Stimulated activated CD4-positive, alpha-beta T cell treated with anti-CD3 and anti-CD28 coated beads, Interleukin-4, amount 100 ng/mL, for 24 hours (primary cell): ENCODE measurements at places on chromosomes 11 and 22.

- no peak for DNase-seq
Measured at GRCh38 chr11:82146789-82147188, 586.9 kb downstream of the FAM181B start.

- DNase-seq = no peak
Measured at GRCh38 chr11:120756931-120757330, 245.4 kb downstream of the GRIK4 start.

DNA sequence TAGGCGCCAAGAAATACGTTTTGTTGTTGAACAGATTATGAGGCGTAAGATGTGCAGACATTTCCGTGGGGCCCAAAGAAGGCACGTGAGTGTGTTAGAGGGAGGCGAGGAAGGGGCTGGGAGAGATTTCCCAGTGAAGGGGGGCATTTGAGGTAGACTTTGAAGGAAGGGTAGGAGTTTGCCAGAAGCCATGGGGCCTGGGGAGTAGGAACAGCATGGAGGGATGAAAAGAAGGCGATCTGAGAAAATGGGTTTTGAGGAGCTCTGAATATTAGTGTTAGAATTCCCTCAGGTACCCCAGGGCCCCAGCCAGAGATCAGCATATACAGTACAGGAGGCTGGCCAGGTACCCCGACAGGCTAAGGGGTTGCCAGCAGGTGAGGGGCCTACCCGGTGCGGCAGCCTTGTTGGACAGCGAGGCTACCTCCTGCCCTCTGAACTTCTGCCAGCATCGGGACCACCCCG lies 414 bp upstream of the MIEF1 start:
- no peak for DNase-seq

DNA sequence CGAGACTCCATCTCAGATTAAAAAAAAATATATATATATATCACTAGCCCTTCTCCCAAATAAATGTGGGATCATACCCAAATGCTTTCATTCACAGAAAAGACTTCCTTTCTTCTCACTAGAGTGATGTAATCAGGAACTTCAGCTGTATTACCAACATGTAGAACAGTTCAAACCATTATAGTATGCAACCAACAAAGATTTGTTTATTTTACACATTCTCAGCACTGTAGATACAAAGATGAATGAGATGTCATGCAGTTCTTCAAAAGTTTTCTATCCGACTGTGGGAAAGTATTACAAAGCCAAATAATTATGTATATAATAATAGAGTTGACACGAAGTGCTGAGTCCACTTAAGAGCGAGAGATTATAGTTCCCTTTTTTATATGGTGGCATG lies 22.2 kb upstream of the ZNF143 start:
- no peak for DNase-seq

- DNase-seq = no peak
Measured at GRCh38 chr11:71178076-71178475, 74.3 kb downstream of the SHANK2 start.

DNA sequence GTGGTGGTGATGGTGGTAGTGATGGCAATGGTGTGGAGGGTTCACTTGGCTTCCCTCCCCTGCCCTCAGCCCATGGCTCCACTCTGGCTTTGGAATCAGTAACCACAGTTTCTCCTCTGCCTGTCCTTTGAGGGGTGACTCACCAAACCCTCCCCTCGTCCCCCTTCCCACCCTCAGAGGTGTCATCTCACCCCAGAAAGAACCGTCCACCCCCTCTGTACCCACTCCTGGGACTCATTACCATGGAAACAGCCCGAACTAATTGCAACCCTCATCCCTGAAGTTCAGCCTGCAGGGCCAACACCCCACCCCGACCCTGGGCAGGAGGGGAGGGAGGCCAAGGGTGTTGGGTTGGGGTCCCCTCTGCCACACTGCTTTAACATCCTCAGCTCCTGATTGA lies 26.6 kb downstream of the PHLDB1 start:
- no peak for DNase-seq

- no peak for DNase-seq
Measured at GRCh38 chr11:70689764-70690163, 291.4 kb downstream of the CTTN start.

GRCh38 chr11:124081483-124081882 lies 33.8 kb upstream of the VWA5A start:
- DNase-seq = no peak

- no peak for DNase-seq
Measured at GRCh38 chr11:36186340-36187175, 102.7 kb downstream of the COMMD9 start.

DNA sequence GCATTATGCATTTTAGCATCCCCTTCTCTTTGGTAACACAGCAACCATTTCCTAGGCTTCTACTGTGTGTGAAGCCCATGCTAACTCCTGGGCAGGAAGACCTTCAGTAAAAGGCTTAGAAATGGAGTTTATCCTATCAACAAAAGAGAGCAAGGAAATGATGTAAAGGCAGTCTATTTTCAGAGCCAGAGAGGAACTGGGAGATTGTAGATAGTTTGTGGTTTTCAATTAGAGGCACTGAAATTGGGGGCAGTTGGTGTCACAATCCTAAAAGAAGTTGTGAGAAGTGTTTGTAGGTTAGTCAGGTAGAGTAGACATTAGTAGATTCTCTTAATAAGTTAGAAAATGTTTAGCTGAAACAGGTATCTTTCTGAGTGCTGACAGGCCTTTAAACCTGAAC lies 7.1 kb downstream of the ACAD8 start:
- no peak for DNase-seq

- DNase-seq = no peak
Measured at GRCh38 chr22:46660604-46661201, 40.5 kb downstream of the GRAMD4 start.

GRCh38 chr11:133992121-133992520 lies 35.4 kb upstream of the IGSF9B start:
- DNase-seq = no peak

GRCh38 chr22:32335471-32335870 lies 22.2 kb upstream of the RFPL3 start:
- no peak for DNase-seq

DNA sequence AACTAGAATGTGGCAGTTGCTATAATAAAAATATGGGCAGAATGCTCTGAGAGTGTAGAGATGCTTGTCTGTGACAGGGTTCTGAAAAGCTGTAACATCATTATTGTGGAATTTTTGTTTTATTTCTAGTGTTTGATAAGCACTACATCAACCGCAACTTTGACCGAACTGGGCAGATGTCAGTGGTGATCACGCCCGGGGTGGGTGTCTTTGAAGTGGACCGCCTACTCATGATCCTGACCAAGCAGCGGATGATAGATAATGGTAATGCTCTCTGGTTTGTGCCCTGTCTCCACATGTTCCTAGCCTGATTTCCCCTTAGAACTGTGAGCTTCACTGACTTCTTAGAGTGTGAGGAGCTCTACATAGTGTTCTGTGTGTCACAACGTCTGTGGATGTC lies 48.8 kb downstream of the DEPDC5 start:
- DNase-seq = no peak

DNA sequence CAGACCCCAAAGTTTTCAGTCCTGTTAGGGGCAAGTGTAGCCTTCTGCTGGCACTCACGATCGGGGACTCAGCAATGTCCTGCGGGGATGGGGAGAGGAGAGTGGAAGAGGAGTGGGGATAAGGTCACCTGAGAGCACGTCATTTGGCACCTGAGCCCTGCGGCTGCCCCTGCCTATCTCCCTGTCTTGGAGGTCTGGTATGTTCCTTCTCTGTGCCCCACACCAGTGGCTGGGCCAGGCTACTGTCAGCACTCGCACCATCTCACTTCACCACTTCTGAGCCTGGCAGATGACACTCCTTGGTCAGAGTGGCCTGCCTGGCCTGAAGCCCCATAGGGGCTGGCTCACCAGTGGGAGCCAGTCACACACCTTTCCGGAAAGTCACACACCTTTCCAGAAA lies 20.1 kb upstream of the CHADL start:
- DNase-seq = no peak

GRCh38 chr11:1005928-1006327 lies 30.6 kb downstream of the MUC6 start:
- no peak for DNase-seq

DNA sequence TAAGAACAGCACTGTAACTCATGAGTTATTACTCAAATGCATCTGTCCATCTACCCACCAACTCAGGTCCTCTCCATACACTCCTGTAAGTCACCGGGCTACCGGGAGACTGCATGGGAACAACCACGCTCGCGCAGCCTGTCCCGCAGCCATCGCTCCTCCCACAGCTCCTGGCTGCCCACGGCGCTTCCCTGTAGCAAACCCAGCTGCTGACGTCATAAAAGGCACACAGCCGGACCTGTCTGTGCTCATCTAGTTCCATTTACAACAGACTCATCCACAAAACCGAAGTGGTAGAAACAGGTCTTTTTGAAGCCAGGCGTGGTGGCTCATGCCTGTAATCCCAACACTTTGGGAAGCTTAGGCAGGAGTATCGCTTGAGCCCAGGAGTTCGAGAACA lies 23.4 kb upstream of the PACSIN2 start:
- no peak for DNase-seq

DNA sequence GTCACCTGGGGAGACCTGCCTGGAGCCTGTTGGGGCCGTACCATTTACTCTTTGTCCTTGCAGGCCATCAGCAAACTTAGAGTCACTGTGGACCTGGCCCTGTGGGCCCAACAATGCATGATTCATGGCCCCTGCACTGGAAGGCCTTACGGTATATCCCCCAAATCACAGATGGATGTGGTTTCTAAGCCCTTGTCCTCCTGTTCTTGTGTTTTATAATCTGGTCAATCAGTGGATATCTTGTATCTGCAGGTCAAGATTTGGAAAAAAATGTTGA lies 6.2 kb downstream of the TSKU start:
- DNase-seq = no peak

GRCh38 chr22:44373234-44373633 lies 60.5 kb upstream of the SHISAL1 start:
- DNase-seq = no peak

- no peak for DNase-seq
Measured at GRCh38 chr11:124842305-124842704, 22.9 kb upstream of the ROBO3 start.

DNA sequence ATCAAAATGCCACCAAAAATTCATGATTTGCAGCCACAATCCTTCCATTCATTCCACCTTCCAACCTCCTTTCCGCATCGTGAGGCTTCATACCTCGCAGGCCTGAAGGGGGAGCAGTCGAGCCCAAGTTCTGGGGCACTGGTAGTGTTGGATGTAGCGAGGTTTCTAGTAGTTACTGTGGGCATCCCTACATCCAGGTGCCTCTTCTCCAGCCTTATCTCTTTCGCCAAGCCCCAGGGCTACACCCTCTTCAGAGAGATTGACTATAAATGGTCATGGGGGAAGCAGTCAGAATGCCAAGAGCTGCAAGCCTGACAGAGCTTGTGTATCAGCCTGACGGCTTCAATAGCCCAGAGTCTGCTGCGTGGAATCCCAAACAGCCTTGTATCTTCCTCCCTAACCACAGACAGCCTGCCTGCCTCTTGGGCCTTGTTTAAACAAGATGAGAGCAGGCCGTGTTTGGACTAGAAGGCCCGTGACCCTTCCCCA lies 28.9 kb downstream of the CLMP start:
- no peak for DNase-seq

GRCh38 chr22:29344137-29344536 lies 28.6 kb upstream of the RASL10A start:
- no peak for DNase-seq

DNA sequence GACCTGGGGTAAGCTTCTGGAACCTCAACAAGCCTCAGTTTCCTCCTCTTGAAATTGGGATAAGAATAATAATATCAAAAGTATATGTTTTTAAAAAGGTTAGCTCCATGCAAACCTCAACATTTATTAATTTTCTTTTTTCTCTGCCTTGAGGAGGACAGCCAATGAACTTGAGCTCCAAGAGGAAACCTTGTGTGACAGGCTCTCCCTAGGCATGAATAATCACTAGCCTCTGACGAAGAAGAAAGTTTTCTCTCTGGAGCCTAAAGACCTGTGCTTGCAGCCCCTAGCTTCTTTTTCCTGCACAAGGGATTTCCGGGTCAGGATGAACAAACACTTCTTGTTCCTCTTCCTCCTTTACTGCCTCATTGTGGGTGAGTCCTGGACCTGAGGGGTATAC lies at the start of gene PATE3:
TSS of gene PATE3 (plus strand) at position 301 of the 400 bp plus-strand sequence. CDS start at position 326, 25 bp downstream.
- DNase-seq = no peak

DNA sequence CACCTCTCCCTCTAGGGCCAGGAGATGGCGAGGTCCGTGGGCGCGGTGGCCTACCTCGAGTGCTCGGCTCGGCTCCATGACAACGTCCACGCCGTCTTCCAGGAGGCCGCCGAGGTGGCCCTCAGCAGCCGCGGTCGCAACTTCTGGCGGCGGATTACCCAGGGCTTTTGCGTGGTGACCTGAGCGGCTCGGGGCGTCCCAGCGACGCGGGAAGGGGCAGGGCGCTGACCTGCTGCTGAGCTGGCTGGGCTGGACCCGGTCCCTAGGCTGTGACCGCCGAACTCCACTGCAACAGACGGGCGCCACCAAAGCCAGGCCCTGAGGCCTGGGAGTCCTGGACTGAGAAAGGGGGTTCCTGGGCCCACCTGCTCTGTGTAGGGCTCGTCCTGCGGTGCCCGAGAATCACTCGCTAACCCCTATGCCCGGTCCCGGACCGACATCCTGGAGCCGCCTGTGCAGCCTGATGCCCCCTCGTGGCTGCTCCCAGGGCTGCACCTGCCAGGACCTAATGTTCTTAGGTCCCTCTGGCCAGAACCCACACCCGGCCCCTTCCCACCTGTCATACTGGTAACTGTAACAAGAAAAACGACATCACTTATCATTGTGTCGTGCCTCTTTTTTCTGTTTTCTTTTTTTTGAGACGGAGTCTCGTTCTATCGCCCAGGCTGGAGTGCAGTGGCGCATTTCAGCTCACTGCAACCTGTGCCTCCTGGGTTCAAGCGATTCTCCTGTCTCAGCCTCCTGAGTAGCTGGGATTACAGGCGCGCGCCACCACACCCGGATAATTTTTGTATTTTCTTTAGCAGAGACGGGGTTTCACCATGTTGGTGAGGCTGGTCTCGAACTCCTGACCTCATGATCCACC lies 15.0 kb downstream of the RHOD start:
- DNase-seq = peak; percentile 74

DNA sequence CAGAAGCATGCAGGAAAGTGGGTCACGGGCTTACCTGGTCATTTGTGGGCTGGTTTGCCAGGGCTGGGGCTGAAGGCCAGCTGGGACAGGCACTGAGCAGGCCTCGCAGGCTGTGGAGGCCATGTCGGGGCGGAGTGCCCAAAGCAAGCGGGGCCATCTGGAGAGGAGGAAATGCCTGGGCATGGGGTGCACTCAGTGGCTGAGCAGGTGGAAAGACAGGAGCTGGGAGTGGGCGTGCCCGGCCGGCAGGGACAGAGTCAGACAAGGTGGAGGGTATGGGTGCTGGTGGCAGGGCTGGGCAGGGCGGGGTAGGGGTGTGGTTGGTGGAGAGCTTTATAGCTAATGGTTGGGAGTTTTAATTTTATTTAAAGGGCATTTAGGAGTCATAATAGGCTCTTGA lies 27.4 kb downstream of the DAGLA start:
- DNase-seq = no peak

- no peak for DNase-seq
Measured at GRCh38 chr22:23796461-23796860, 9.7 kb downstream of the SMARCB1 start.

GRCh38 chr11:115184901-115185300 lies 319.3 kb downstream of the CADM1 start:
- DNase-seq = no peak

GRCh38 chr11:38460429-38460828 lies 1862.4 kb upstream of the RAG2 start:
- no peak for DNase-seq

GRCh38 chr11:78808923-78809322 lies 234.3 kb upstream of the NARS2 start:
- no peak for DNase-seq

GRCh38 chr22:49091451-49091850 lies 736.2 kb downstream of the BRD1 start:
- no peak for DNase-seq
